ENCODE measurements at places on chromosomes 11 and 22.

DNA sequence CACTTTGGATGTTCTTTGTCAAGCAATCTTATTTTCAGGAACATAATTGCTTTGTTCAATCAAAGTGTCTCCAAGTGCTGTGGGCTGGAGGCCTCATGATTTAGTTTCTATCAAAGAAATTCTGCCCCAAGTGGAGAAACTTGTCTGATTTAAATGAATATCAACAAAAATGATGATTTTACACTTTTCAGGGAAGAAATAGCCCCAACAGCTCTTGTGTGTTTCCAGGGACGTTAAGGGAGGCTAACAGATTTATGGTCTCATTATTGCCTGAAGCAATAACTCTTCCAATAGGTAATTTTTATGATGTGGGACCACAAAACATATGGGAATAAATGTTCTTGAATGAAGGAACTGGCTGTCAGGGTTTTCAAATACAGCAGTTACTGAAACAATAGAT lies 699.1 kb downstream of the FAM181B start:
- no peak for DNase-seq

GRCh38 chr11:16613512-16614381 lies 124.7 kb upstream of the C11orf58 start:
- peak; percentile 25 for DNase-seq

DNA sequence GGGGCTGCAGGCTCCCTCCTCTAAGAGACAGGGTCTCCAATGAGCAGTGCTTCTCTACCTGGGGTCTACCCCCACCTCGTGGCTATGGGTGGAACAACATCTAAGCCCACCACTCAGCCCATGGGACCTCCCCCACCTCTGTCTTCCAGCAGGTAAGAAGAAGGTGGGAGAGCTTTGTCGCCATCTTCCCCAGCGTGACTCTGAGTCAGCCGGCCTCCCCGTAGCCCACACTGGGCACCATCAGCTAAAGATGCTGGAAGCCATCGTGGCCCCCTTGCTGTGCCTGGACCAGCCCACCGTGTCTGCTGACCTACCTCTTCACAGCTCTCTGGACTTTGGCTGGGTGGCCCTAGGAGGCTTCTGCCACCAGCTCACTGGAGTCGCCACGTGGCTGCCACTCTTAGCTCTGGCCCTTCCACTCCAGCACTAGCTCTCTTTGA lies 944 bp downstream of the C11orf86 start:
- no peak for DNase-seq

DNA sequence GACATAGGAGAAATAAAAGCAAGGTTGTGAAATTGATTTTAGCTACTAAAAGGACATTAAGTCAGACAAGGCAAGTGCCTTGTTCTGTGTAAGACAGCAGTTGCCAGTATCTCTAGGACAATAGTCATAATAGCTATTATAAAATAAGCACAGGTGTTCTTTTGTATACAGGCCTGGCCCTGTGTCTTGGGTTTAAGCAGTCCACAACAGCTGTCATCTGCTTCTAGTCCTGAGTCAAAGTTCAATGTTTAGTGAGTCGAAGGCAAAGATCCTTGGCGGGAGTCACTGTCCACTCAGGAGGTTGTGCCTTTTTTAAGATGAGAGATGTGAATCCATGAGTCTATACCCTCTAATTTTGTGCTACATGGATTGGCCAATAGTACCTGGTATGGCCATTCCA lies 79.5 kb downstream of the SC5D start:
- no peak for DNase-seq

- no peak for DNase-seq
These were observed 110.0 kb upstream of the GAL start for GRCh38 chr11:68574308-68574707.

DNA sequence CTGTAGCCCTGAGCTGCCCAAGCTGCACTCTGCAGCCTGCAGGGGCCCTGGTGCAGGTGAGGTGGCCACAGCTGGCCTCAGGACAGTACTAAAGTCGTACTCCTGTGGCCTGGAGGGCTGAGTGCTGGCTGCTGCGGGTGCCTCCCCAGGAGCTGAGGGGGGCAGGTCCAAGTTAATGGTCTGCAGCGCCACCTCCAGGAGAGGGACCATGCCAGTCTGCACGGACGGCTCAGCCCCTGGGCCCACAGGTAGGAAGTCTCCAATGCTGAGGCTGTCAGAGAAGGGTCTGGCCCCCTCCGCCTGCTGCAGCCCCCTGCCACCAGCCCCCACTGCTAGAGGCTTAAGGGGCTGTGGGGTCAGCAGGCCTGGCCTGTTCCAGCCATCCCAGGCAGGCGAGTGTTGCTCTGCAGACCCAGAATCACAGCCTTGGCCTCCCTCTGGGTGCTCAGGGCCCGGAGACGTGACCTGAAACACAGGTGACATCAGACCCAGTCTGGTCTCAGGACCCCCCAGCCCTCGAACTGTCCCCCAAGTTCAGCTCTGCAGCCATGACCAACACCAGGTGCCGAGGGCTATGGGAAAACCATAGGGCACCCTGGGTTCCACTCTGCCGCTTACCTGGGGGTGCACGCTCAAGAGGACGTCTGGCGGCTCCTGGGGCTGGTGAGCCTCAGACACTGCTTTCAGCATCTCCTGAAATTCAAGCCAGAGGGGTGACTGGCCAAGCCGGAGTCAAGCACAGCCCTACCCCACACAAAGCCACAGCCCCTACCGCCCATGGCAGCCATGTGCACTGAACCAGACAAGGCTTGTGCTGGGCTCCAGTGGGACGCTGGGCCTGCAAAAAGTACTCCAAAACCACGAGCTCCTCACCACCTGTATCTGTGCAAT lies 20.8 kb downstream of the SELENOO start:
- no peak for DNase-seq

DNA sequence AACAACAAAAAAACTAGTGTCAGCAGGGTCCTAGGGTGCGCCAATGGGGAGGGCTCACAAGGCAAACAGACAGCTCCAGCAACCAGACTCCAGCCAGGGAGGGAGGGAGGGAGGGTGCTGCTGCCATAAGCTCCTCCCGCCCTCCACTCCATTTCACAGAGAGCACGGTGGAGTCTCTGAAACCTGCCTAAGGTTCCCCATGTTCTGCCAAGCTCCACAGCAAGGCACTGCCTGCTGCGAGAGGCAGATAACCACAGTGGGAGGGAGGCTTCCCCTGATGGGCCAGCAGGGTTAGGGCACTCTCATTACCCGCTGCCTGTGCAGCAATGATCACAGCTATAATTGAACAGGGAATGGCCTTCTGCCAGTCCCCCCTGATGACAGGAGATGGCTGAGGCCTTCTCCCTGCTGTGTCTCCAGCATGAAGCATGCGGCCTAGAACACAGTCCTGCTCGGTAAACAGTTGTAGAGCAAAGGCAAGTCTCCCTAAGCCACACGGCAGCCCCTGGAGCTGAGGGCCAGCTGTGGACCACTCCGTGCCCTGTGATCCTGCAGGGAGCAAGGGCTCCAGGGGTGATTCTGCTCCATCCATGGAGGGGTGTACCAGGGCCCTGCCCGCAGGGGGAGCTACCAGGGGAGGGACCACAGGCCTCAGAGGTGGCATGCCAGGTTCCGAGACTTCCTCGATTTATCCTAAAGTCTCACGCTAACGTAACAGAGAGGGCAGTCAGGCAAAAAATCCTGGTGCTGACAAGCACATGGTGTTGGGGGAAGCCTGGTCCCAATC lies 42.9 kb downstream of the PC start:
- no peak for DNase-seq

DNA sequence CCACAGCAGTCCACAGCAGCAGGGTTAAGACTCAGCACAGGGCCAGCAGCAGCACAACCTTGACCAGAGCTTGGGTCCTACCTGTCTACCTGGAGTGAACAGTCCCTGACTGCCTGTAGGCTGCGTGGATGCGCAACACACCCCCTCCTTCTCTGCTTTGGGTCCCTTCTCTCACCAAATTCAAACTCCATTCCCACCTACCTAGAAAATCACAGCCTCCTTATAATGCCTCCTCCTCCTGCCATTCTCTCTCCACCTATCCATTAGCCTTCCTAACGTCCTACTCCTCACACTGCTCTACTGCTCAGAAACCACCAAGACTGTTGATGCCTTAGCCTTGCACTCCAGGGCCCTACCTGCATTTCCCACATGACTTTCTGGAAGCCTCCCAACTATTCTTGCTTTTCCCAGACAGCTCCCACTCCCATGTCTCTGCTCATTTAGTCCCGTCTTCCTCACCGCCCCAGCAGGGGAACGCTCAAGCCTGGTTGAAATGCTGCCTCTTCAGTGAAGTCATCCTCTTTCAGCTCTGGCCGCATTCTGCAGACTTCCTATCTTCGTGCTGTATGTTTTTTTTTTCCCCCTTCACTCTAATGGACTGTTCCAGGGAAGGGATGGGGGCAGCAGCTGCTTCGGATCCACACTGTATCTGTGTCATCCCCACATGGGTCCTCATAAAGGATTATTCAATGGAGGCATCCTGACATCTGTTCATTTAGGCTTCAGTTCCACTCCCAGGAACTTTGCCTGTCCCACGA lies 3.3 kb downstream of the IL18BP start:
- DNase-seq, result no peak

GRCh38 chr22:20284471-20285086 lies 16.5 kb upstream of the RTN4R start:
- DNase-seq, result no peak

DNA sequence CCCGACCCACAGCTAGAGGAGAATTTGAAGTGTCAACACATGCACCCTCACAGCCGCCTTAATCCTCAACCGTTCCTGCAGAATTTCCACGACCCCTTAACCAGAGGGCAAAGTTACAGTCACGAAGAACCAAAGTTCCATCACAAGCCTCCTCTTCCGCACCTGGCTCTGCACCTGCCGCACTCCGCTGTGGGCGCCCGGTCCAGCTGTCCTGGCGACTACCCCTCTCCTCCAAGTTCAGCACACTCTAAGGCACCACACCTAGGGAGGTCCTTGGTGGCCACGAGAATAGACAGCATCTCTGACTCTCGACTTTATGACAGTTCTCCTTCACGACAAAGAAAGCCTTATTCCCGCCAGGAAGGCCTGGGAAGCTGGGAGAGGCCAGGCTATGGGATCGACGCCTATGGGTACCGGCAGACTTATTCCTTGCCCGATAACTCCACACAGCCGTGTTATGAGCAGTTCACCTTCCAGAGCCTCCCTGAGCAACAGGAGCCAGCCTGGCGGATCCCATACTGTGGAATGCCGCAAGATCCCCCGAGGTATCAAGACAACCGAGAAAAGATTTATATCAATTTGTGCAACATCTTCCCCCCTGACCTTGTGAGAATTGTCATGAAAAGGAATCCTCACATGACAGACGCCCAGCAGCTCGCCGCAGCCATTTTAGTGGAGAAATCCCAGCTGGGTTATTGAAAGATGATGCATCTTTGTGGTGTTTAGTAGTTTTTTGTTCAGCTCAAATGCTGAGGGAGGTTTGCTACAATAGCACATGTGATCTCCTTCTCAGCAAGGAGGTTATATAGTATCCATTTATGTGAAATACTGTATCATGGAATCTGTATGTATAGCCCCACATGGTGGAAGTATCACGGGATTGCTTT lies 72.1 kb downstream of the ZC3H12C start:
- no peak for DNase-seq

DNA sequence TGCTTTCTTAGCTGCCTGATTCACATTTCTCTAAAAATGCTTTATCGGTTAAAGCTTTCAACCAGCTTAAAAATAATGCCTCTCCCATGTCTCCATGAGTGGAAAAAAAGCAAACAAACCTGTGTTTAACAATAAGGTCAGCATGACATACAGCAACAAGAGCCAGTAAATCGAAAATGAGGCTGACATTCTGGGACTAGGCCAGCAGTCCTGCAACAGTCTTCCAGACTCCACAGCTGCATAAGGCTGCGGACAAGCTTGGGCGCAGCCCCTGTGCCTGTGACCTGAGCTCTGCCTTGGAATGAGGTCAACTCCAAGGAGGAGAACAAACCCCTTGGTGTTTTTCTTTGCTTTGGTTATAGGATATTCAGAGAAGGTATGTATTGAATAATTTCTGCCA lies 95.5 kb downstream of the PGR start:
- no peak for DNase-seq

- DNase-seq, result no peak
These were observed 19.8 kb upstream of the EHF start for GRCh38 chr11:34601085-34601444.

DNA sequence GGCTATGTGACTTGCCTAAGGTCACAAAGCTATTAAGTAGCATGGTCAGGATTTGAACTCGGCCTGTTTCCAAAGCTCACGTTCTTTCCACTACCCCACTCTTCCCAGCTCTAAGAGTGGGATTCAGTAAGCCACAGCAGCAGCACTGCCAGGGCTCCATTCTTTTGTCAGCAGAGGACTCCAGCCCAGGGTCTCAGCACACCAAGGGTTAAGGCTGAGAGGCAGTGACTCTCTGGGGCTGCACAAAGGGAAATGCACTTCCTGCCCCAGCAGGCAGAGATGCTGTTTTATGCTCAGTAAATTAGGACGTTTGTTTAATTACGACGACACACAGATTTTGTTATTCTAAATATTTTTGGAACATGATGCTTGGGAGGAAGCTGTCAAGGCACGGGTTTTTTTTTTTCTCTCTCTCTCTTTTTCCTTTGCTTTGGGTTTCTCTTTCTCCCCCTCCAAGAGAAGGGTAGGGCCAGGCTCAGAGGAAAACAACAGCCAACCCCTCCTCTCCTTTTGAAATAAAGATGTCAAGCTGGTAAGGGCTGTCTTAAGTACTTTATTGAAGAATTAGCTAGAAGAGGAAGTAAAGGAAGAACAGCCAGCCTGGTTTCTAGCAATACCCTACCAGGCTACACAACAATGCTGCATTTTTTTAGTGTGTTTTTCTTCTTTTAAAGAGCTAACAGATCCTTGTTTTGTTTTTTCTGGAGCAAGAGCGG lies 2.8 kb downstream of the MYH9 start:
- DNase-seq, result no peak

DNA sequence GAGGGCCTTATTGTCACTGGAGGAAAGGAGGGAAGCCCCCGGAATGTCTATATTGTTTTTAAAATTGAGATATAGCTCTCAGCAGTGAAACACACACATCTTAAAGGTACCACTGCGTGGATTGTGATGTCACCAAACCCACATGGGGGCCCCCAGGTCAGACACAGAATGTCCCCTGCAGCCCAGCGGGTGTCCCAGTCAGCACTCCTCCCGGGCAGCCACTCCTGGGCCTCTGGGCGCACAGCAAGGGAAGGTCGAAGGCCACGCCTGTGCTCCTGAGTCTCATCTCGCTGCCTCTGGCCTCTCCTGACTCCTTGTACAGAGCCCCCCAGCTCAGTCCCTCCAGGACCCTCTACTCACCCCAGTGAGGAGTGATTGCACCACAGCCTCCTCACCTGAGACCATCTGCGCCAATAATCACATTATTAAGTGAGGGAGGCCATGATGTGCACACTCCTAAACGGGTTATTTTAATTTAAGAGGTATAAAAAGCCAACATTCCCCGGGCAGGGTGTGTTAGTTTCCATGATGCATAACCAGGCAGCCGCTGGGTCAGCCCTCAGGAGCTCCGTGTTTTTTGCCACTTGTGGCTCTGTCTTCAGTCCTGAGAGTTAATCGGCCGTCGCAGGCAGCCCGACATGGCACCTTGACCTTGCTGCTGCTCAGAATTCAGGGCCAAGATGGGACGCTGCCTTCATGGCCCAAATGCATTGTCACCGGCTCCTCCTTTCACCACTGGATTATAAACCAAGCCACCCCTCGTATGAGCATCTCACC lies 1089.3 kb downstream of the BRD1 start:
- DNase-seq, result no peak

- DNase-seq, result no peak
These were observed 1.8 kb upstream of the SMIM35 start for GRCh38 chr11:118088531-118088930.
